Pulmonary artery endothelial cell (primary cell): ENCODE measurements at places on chromosomes 7 and 10. TPM values are rescaled to one million over a fixed set of nuclear protein-coding genes. Genes with fewer than 3 reads are reported as not detected.

Gene VCL
- total RNA-seq: 169 and 184 TPM in 2 replicates

Gene ZNF25
- total RNA-seq: 6.5 and 7.4 TPM in 2 replicates

Gene FLNC
- 133 and 167 TPM in 2 replicates for total RNA-seq

Gene BEND7
- total RNA-seq: 13.9 and 16.5 TPM in 2 replicates

Gene TRPV5
- total RNA-seq: not detected in 2 replicates

Gene COL1A2
- total RNA-seq: 13.6 and 19.1 TPM in 2 replicates

Gene TUBAL3
- total RNA-seq: 0.11 and 0.73 TPM in 2 replicates

Gene NEUROD6
- not detected in 2 replicates for total RNA-seq

Gene METTL27
- 0.99 and 1.0 TPM in 2 replicates for total RNA-seq

Gene CLDN4
- 0.07 TPM in 2 replicates for total RNA-seq

Gene SFTPD
- not detected in 2 replicates for total RNA-seq

Gene DNAH11
- total RNA-seq: 0.07 and 1.3 TPM in 2 replicates

DNA sequence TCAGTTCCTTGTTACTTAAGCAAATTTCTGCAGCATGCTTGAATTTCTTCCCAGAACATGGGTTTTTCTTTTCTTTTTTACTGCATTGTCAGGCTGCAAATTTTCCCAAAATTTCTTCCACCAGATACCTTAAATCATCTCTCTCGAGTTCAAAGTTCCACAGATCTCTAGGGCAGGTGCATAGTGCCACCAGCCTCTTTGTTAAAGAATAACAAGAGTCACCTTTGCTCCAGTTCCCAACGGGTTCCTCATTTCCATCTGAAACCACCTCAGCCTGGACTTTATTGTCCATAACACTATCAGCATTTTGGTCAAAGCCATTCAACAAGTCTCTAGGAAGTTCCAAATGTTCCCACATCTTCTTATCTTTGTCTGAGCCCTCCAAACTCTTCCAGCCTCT, 389.2 kb downstream of the NXPH1 start:
- no peak for DNase-seq

GRCh38 chr7:84195295-84196060, 889 bp upstream of the SEMA3A start:
- no peak for DNase-seq

DNA sequence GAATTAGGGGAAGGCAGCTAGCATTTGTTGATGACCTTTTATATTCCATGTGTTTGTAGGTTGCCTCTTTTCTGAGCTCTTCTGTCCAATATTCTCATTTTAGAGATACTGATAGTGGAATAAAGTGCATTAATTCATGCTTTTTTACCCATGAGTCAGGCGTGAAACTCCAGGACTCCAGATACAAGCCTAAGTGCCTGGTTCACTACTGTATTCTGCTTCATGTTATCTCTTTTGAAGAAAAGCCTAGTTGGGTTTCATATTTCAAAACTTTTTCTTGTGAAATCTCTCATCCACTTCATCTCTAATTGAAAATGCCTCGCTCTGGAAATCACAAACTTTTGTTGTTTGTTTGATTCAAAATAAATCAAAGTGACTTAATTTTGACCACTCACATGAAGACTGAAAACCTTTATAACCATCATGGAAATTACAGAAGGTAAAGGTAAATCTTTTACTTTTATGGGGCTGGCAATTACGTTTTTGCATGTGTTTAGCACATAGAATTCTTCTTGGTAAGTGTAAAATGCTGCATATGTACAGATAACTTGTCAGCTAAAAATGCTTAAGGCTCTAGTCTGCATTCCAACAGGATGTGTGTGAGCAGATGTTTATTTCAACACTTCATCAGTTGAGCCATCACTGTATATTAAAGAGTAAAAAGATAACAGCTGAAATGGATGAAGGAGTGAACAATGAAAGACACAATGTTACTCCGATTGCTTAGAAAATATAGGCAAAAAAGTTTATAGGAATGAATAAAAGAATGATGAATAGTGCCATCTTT, 961.8 kb upstream of the CELF2 start:
- DNase-seq: no peak

DNA sequence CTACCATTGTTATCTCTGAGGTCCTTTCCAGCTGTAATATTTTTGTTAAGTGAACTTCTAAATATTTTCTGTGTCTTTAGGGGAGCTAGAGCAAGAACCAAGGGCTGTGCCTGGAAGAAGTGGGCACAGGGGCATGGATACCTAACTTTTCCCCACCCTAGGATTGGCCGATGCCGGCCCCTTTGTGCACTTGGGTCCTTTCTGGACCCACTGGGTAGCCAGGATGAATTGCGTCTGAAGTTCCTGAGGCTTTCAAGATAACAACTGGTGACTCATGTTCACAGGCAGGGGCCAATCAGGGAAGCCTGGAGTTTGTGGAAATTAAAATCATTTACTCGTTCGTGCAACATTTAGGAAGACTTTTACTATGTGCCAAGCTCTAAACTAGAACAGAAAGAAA, 758 bp downstream of the DPCD start:
- DNase-seq: no peak

- DNase-seq: peak; percentile 66
These were observed 81.7 kb downstream of the DLG5 start for GRCh38 chr10:77844713-77845445.

DNA sequence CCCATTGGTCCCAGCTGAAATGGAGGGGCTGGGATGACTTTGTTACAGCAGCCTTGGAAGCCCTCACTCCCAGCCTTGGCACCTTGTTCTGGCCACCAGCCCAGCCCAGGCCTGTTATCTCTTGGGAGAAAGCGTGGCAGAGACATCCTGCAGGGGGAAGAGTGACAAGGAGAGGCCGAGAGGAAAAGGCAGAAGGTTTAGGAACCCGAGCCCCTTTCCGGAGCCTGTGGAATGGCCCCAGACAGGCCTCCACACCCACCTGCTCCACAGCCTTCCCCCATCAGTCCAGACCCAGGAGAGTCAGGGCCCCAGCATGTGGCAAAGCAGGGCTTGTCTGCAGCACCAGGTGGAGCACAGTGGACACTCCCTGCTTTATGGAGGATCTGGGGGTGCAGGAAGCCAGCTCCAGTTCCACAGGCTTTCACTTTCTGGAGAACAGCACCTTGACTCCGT, 24.1 kb upstream of the TRIM8 start:
- DNase-seq: no peak

GRCh38 chr7:104795086-104795485, 218.9 kb upstream of the KMT2E start:
- no peak for DNase-seq

DNA sequence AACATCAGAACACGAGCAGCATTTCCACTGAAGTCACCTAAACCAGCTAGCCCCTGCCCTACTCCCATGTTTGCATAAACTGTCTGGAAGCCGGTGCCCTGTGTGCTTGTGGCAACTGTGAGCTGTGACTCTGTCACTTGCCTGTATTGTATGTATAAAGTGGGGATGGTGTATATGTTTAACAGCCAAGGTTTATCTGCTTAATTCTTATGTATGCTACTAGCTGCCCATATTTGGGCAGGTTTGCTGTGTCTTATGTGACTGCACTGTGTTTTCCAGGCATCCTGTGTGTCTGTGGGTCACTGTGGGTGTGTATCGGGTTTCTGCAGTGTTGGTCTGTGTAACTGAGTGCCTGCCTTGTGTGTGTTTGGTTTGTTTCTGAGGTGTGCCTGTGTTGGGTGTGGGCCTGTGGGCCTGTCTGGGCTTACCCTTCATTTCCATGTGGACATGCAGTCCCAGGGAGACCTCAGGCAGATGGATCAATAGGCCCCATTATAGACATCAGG, 9.3 kb downstream of the LBX1 start:
- DNase-seq: no peak

DNA sequence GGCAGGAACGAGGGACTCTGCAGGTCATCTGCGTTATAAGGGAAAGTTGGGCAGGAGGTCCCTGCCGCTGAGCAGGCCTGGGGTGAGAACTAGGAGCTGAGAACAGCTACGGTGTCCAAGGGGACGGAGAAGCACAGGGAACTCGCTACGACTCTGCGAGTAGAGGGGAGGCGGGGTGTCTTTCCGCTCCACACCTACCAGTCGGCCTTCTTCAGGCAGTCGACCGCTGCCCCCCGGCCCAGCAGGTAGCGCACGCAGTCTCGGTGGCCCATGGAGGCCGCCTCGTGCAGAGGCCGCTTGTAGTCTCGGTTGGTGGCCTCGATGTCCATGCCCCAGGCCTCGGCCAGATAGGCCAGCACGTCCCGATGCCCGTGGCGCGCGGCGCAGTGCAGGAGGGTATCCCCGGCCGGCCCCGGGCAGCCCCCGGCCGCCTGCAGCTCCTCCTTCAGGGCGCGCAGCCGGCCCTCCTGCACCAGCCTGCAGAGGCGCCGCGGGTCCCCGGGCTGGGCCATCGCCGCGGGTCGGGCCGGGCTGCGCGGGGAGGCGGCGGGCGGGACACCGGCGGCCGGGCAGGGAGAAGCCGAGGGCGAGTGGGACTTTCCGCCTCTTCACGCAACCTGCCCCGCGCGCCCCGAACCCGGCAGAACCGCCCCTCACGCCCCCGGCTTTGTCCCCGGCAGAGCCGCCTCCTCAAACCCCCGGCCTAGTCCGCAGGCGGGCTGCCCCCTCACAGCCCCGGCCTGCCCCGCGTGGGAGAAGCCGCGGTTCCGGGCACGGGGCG, 660 bp downstream of the ANKRD16 start:
- no peak for DNase-seq

DNA sequence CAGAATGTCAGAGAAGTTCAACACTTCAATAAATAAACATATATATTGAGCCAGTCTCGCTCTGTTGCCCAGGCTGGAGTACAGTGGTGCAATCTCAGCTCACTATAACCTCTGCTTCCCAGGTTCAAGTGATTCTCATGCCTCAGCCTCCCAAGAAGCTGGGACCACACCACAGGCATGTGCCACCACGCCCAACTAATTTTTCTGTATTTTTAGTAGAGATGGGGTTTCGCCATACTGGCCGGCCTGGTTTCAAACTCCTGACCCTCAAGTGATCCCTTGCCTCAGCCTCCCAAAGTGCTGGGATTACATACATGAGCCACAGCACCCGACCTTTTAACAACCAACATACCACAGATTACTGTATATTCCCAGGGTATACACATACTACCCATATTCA, 134.2 kb downstream of the JMJD1C start:
- no peak for DNase-seq

GRCh38 chr7:13117103-13117502, 429.7 kb downstream of the ARL4A start:
- DNase-seq: no peak

DNA sequence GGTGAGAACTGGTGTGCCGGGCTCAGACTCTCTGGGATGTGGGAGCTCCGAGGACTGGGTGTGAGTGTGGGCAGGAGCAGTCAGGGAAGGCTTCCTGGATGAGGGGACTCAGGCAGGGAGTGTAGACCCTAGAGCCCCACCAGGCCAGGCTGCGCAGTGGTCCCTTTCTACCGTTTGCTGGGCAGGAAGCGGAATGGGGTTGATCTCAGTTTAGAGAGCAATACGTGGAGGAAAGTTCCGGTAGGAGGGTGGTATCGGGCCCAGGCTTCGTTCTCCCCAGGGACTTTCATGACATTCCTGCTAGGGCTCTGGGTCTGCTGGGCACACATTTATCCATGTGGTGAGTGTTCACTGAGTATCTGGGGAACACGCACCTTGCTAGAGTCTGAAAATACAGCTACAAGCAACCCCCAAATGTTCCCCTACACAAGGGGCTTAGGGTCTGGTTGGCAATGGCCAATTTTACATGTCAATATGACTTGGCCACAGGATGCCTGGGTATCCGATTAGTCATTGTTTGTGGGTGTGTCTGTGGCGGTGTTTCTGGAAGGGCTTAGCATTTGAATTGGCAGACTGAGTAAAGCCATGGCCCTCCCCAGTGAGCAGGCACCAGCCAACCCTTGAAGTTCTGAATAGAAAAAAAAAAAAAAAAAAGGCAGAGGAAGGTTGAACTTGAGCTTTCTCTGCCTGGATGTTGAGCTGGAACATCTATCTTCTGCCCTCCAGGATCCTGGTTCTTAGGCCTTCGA, 20.8 kb downstream of the GHRHR start:
- peak; percentile 26 for DNase-seq

- DNase-seq: no peak
These were observed 100.4 kb downstream of the ANKRD7 start for GRCh38 chr7:118324790-118325449.

DNA sequence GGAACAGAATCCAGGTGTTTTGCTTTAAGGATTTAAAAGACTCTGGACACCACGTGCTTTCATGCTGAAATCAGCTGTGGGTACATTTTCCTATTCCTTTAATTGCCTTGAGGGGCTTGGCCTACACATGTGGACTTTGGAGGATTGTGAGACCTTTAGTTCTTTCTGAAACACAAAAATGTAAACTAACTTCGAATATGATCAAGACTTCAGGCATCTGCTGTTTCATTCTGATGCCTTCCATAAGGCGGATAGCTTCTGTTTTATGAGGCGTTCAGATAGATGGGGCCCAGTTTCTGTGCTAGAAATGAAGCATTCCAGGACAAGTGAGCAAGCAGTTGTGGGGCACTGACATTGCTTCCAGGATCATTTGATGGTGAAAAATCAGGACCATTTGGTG, 1.5 kb upstream of the NOBOX start:
- DNase-seq: no peak

DNA sequence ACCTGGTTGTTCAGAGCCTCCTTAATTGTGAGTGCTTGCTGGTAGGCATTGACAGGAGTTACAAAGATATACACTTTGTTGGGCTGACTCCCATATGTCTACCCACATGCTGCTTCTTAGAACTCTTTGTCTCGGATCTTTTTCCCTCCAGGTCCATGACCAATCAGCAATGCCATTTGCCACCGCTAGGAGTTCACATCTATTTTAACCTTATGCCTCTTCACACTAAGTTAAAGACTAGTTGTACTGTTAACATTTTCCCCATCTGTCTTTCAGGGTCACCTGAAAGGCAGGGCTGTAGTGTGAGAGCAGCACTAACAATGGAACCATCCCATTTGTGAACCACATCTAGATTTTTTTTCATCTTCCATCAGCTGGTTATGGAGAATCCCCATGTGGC, 226.7 kb upstream of the NPY start:
- DNase-seq: no peak

- no peak for DNase-seq
These were observed 11.3 kb downstream of the DGKB start for GRCh38 chr7:14891289-14891688.

DNA sequence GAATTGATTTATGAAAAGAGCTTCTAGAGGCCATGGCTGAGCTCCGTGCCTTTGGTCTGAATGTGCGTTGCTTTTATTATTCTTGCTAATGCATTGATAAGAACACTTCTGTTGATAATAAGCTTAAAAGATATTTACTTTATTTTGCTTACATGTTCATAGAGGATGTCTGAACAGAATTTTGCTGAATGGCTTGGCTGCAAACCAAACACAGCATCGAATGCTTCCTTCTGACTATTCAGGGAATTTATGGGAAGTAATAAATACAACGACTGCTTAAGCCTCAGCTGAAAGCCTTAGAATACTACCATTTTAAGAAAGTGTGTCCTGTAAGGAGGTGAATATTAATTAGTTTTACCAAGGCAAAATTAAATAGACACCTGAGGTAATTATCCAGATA, 643.5 kb upstream of the POT1 start:
- no peak for DNase-seq

GRCh38 chr7:85566095-85566794, 379.4 kb upstream of the SEMA3D start:
- DNase-seq: no peak

DNA sequence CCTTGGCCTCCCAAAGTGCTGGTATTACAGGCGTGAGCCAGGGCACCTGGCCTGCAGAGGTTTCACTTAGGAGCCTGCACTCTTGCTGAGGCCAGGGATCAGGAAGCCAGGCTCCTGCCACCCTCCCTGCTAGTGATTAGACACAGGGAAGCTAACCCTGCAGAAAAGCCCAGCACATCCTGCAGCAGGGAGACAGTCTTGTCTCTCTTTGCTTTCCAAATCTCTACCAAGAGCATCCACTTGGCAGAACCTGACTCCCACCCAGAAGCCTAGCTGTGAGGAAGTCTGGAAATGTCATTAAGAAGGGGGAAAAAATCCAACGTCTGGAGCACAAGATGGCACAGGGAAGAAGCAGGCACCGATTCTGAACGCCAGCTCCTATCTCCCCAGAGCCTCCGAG, 8.0 kb upstream of the FAM171A1 start:
- DNase-seq: no peak
